ENCODE measurements at places on chromosomes 11 and 22.

- no peak for DNase-seq
Measured at GRCh38 chr22:23509571-23510302, 70.4 kb downstream of the IGLL1 start.

- DNase-seq: no peak
Measured at GRCh38 chr22:23163665-23164064, 16.6 kb upstream of the BCR start.

DNA sequence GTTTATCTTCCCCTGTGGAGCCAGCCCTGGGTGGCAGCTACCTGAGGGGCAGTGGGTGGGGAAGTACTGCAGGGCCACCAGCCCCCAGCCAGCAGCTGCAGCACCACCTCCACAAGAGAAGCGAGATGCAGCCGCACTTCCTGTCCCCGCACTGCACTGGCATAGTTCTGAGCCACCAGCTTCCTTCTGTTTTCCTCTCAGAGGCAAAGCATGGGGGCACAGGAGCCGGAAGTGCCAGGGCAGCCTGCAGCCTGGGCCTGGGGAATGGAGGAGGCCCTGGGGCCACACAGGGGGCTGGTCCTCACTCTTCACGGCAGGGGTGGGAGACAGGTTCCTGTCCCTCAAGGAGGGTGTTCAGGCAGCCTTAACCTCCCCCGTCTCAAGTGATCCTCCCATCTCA lies 11.9 kb upstream of the SH3BP1 start:
- no peak for DNase-seq

- no peak for DNase-seq
Measured at GRCh38 chr22:23836692-23837495, 1.9 kb downstream of the DERL3 start.

- DNase-seq: no peak
Measured at GRCh38 chr11:44614281-44614775, 48.9 kb downstream of the CD82 start.

- DNase-seq: no peak
Measured at GRCh38 chr11:123469089-123469488, 39.0 kb downstream of the GRAMD1B start.

GRCh38 chr22:44131989-44132685 lies 48.6 kb upstream of the PARVG start:
- no peak for DNase-seq

GRCh38 chr11:29432719-29433325 lies 584.0 kb downstream of the KCNA4 start:
- no peak for DNase-seq

- DNase-seq: no peak
Measured at GRCh38 chr22:37549704-37550059, 10.6 kb upstream of the CDC42EP1 start.

GRCh38 chr22:50179937-50180726 lies 5.6 kb upstream of the TRABD start:
- DNase-seq: no peak

Measured in NCI-H2107 (cell line).